ENCODE measurements at places on chromosomes 7 and 10.

DNA sequence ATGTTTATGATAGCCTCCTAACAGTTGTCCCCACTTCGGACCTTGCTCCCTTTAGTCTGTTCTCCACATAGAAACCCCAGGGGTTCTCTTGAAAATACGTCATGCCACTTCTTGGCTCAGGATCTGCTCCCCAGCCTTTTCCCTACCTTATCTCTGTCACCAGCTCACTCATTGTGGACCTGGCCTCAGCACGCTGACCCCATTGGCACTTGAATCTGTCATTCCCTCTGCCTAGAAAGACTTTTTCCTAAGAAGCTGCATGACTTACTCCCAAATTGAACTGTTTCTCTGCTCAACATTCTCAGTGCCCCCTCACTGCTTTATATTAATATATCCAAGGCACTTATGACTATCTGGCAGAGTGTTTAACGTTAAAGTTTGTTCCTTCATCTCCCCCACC lies 8.4 kb downstream of the EPDR1 start:
- DNase-seq: no peak

DNA sequence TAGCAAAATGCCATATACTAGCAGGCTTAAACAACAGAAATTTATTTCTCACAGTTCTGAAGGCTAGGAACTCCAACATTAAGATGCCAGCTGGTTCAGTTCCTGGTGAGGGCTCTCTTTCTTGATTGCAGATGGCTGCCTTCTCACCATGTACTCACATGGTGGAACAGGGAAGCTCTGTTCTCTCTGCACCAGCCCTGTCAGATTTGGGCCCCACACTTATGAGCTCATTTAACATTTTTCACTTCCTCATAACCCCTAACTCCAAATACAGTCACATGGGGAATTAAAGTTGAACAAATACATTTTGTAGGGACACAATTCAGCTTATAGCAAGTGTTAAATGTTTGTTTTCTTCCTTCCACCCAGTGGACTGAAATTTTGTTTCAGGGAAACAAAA lies 218.6 kb upstream of the TAC1 start:
- DNase-seq: no peak

DNA sequence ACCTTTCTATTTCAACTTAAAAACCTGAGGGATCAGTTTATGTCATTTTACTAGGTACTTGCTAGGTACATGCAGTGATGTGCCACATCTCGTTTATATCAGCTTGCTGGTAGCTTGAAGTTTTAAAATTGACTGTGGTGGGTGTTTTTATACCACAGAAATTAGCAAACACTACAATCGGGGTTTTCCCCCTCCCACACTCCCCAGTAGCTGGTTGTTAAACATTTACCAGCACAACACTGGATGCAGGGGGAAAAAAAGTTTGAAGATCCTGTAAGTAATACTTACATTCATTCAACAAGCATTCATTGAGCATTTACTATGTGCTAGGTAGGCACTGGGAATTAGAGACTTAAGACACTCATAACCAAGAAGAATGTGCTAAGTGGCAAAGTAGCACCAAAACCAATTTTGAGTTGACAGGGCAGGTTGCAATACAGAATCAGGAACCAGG lies 32.6 kb downstream of the USP6NL start:
- no peak for DNase-seq

DNA sequence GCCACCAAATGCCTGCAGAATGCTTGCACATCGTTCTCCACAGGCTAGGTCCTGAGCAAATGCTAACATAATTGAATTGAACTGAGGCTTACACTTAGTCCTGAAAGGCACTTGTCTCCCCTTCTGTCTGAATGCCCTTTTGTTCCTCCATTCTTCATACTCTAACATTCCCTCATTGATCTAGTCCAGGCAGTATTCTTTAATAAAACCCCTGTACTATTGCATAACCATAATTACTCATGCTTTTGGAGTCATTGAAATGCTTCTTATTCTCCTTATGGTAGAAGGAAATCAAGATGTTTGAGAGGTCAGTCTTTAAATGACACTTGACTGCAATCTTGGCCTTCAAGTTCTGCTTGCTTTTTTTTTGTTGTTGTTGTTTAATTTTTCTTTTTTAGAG lies 7.1 kb downstream of the PI4K2A start:
- no peak for DNase-seq

DNA sequence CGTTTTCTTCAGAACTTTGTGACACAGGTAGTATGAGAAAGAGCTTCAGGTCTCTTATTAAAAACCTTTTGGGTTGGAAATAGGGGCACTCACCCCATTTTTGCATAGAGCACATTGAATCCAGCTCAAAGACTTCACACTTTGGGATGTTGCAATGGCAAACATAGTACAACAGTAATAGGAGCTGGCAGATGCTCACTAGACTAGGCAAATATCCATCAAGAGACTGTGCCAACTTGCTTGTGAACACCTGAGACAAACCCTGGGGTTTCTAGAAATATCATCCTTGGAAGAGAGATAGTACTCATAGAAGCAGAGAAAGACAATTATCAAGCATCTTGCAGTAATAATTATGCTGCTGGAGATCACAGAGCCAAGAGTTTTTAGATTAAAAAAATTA lies 280.0 kb downstream of the CACNA2D1 start:
- no peak for DNase-seq

- no peak for DNase-seq
Measured at GRCh38 chr7:132548489-132549078, 27.7 kb downstream of the PLXNA4 start.

GRCh38 chr10:58776568-58777318 lies 264.1 kb downstream of the BICC1 start:
- no peak for DNase-seq

DNA sequence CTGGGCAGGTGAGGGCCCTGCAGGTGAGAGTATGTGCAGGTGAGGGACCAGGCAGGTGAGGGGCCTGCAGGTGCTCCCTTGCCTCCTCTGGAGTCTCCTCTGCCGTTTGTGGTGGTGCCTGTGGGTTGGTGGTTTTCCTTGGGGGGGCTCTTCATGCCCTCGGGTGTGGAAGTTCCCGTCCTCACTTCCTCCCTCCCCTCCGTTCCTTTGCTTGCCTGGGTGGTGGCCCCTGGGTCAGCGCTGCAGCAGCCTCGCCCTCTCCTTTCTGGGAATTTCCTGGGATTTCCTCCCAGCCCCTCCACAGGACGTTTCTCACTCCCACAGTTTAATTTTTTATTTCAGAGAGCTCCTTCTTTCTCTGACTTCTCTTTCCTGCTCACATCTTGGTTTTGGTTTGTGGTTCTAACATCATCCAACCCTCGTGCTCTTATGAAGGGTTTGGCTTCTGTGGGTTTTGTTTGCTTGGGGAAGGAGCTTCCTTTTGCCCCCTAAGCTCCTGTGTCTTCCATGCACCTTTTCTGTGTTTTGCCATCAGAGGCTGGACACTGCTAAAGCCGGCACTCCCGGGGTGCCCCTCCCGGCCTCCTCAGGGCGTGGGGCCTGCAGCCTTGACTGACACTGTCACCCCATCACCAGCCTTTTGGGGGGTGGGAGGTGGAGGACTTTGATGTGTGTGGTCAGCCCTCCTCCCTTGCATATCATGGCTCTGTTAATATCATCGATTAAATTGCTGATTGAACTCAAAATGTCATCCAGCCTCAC lies 29.2 kb upstream of the ADGRA1 start:
- no peak for DNase-seq

DNA sequence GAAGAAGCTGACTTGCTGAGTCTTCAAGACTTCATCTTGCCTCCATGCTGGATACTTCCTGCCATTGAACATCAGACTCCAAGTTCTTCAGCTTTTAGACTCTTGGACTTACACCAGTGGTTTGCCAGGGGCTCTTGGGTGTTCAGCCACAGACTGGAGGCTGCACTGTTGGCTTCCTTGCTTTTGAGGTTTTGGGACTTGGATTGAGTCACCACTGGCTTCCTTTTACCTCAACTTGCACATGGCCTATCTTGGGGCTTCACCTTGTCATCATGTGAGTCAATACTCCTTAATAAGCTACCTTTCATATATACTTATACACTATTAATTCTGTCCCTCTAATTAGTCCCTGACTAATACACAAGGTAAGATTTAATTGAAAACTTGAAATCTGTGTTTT lies 361.7 kb upstream of the SEMA3C start:
- DNase-seq: no peak

DNA sequence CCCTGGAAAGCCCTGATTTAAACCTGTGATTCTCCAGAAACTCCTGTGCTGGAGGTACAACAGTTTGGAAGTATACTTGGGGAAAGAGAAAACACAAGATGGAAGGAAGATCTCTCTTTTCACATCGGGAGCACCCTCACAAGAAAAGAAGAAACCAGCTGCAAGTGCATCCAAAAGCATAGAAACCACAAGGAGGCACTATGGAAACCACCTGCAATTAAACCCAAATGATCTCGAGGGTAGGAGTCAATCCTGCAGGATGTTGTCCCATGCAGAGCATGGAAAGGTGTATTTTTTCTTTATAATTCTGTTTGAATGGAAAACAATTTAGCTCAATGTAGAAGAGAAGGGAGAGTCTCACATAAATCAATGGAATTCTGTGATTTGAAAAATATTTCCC lies 210.5 kb downstream of the TWIST1 start:
- no peak for DNase-seq

DNA sequence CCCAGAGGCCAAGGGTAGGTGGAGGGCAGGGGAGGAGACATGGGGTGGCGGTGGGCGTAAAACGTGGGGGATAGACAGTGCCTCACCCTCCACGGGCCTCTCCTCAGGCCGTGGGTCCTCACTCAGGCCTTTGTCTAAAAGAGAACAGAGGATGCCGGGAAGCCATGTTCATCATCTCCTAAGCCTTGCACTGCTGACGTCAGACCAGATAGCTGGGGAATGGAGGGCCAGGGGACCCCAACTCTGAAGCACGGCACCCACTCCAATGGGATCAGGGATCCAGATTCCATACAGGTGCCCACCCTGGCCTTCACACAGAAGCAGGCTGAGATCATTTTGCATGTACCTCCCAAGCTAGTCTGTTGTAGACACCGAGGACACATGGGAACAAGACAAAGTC lies 83.4 kb upstream of the TMEM248 start:
- no peak for DNase-seq

GRCh38 chr7:28408105-28408959 lies 4.0 kb upstream of the CREB5 start:
- no peak for DNase-seq

All from central memory CD8-positive, alpha-beta T cell (primary cell).